ENCODE measurements at places on chromosomes 4 and X. TPM values are rescaled to one million over a fixed set of nuclear protein-coding genes. Genes with fewer than 3 reads are reported as not detected.
A peak's percentile ranks its signal among the peaks of the same experiment; 100 is the strongest.

DNA sequence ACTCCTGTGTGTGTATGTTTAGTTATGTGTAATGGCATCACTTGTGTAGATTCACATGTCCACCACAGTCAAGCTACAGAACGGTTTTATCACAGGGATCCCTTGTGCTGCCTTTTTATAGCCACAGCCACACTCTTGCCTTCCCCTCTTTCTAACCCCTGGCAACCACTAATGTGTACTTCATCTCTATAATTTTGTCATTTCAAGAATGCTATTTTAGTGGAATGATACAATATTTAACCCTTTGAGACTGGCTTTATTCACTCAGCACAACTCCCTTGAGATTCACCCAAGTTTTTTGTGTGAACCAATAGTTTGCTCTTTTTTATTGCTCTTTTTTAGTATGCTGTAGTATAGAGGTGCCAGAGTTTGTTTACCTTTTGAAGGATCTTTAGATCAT is 112.1 kb downstream of the CDKL5 start:
- DNase-seq, result no peak

DNA sequence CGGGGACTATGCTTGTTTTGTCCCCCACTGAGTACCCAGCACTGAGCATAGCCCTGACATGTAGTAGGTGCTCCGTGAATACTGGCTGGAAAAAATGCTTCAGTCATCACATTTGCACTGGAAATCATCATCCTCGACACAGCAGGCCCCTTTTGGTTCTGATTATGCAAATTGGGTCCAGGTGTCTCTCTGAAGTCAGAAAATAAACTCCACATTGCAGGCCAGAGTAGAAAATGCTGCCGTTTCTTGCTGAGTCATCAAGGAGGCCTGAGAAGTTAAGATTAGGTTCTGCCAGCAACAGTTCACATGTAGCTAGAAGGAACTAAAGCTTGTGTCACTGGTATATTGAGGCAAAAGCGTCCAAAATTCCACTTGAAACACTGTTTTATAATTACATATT is 15.0 kb upstream of the STK32B start:
- DNase-seq, result no peak

DNA sequence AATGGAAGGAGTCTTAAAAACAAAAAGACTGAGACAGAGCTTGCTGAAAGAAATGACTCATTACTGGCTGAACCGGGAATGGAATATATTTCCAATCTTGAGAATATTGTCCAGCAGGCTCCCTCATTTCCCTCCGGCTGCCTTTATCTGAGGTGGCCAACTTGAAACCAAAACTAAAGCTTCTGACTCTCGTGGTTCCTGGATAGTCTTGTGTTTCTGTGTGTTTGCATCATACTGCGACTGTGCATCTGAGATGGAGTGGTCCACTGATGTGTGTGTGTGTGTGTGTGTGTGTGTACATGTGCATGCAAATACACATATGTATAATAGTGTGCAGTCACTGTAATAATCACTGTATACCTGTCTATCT is 145.6 kb upstream of the SCML1 start:
- peak; percentile 21 for DNase-seq

GRCh38 chr4:20464381-20464780 is 212.7 kb downstream of the SLIT2 start:
- peak; percentile 46 for DNase-seq

GRCh38 chr4:113976741-113977525 is 2.5 kb downstream of the ARSJ start:
- no peak for DNase-seq

PDGFC gene
- 7.6 TPM for polyA plus RNA-seq

TEX13D gene
- polyA plus RNA-seq, result not detected

HTR2C gene
- polyA plus RNA-seq, result not detected

ZNF674 gene
- polyA plus RNA-seq, result 0.71 TPM

COL4A6 gene
- polyA plus RNA-seq, result 1.1 TPM

Measured in adrenal gland (tissue), 19 donors.